ENCODE measurements at places on chromosomes 5 and 9.

GRCh38 chr9:114423181-114423580 lies 35.4 kb upstream of the AKNA start:
- no peak for DNase-seq

DNA sequence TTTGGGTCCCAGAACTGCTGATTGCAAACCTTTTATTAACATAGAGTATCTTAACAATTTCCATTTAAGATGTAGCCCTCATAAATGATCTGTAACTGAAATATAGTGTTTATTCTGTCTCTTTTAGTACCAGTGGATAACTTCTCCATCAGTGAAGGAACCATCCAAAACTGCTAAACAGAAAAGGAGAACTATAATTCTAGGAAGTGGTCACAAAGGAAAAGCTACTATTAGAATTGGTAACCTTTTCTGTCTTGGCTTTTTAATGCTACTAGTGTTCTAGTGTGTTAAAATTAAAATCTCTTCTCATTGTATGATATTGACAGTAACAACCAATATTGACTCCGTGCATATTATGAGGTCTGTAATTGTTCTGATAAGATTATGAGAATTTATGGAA lies 12.8 kb downstream of the CEP78 start:
- no peak for DNase-seq

DNA sequence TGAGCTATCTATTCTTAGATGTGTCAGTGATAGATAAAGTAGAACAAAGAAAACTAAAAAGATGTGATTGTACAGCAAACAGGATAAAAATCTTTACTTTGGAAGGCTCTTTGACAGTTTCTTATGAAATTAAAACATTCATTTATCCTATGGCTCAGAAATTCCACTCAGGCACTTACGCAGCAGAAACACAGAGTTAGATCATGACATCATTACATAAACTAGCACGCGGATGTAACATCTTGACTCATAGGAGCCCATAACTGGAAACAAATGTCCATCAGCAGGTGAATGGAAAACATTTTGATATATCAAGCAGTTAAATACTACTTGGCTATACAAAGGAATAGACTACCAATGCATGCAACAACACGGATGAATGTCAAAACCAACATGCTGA lies 45.3 kb downstream of the ICE1 start:
- no peak for DNase-seq

DNA sequence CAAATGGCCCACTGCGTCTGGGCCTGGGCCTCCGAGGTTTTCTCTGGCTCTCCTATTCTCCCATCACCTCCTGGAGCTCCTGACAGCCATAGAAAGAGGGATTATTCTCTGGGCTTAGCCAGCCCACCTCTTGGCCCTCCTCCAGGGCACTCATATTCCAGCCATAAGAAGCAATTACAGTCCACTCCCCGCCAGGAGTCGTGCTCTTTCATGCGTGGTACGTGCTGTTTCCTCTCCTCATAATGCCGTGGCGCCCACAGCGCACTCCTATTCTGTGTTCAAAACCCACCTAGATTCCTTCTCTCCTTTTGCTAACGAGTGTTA lies 240.8 kb upstream of the ZNF462 start:
- no peak for DNase-seq

Data from caudate nucleus (tissue), 63 donors.